ENCODE measurements at places on chromosomes 1 and 21.

GRCh38 chr1:205057808-205058575 is 15.0 kb downstream of the CNTN2 start:
- DNase-seq = no peak

GRCh38 chr1:161719325-161719611 is 2.1 kb upstream of the FCRLB start:
- no peak for DNase-seq

DNA sequence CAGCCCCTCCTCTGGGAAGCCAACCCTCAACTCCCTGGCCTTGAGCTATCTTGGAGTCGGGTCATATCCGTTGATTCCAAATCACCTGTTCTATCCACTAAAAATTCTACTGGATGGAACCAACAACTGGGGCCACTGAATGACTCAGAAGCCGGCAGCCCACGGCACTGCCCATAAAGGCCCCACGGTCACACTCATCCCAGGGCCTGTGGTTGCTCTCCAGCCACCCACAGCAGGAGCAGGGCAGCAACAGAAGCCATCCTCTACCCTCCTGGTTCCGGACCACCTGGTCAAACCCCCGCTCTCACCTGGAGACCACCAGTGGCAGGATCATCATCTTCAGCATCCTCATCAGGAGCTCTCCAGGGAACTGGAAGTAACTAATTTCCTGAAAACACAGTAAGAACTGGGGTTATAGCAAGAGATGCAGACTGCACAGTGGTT is 8.4 kb downstream of the SLC1A7 start:
- no peak for DNase-seq

DNA sequence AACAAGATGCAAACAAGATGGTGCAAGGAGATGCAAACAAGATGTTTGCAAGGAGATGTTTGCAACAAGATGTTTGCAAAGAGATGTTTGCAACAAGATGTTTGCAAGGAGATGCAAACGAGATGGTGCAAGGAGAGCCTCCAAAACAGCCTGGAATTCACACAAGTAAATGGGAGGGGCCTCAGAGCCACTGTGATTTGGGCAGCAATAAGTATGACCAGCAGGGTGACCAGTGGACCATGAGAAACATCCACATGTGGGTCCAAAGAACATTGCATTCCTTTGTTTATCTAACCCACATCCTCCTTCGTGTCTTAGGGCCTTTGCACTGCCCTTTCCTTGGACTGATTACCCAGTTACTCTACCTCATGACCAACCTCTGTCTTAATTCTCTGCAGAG is 162.9 kb downstream of the PLPP3 start:
- no peak for DNase-seq

DNA sequence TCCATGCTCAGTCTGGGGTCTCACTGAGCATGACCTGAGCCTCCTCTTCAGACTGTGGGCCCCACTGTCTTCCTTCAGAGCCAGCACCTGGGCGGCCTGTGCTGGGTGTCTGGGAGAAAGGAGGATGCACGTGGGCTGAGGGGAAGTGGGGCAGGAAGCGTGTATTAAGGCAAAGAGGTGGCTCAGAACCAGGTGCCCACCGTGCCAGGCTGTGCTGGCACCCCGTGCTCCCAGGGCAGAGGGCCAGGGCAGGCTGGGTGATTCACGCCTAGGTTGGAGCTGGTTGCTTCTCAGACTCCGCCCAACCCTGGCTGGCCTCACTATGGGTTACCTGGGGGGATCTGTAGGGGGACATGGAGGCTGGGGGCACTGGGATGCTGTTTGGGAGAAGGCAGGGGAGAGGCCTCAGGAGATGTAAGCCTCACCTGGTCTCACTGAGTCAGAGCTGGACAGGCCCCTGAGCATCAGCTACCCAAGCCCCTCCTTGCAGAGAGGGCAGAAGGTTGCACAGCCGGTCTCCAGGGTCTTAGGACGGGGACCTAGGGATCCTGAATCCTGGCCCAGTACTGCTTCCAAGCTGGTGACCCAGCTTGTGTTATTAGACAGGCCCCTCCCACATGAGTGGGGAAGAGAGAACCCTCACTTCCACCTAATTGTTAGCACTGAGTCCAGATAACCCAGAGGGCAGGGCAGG is 18.6 kb upstream of the PADI1 start:
- DNase-seq = no peak

- no peak for DNase-seq
Observed at GRCh38 chr1:211800925-211801607, 29.5 kb downstream of the LPGAT1 start.

DNA sequence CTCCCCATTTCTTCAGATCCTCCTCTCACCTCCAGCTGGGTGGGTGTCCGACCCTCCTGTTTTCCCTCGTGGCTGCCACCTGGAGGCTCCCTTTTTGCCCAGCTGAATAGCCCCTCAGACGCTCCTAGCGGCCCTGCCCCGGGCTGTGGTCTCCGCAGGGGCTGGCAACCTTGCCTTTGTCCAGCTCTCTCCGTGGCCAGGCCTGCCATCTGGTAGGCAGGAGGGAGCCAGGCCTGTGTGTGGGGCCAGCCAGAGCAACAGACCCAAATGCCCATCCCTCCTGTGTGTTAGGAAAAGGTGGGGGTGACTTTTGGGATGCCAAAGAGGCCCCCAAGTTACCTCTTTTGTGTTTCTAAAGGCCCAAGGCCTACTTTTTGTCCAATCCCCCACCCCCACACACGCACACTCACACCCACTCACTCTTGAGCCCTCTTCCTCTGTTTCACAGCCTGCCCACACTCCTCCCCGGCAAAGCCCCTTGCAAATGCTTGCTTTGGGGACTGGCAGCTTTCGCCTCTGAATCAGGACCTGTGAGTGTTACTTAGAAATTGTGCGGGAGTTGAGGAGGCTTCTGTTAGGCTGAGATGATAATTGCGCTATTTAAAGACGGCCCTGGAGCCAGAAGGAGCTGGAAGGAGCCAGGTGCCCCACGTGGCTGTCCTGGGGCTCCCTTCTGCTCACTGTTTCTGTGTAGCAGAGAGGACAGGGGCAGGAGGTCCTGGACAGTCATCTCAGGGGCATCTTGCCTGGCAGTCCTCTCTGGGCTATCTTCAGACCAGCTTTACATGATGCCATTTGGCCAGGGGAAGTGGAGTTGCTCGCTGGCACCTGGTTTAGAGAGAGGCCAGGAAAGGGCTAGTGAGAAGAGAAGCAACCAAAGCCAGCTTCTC is 9.1 kb downstream of the PPFIA4 start:
- no peak for DNase-seq

- no peak for DNase-seq
Observed at GRCh38 chr21:45447821-45448220, 42.9 kb downstream of the COL18A1 start.

GRCh38 chr1:22048351-22049192 is 3.9 kb upstream of the CDC42 start:
- DNase-seq = peak; percentile 27
